ENCODE measurements at places on chromosomes 7 and 10. TPM values are rescaled to one million over a fixed set of nuclear protein-coding genes. Genes with fewer than 3 reads are reported as not detected.

DNA sequence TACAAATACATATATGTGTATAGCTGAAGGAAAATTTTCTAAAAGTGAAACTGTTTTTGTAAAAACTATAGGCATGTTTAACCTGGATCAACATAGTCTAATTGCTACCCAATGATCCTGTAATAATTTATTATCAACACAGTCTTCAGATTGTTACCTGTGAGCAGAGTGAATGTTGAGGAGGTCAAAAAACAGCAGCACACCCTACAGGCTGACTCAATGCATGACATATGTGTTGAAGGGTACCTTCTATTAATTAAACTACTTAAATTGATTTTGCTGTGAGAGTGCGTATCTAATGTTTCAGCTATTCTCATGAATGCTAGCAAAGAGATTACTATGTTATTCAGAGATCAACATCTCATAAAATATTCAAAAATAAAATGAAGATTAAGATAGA lies 411.4 kb downstream of the TNS3 start:
- H3K27me3 ChIP-seq: no peaks in the 10 kb centered on the region
- no peak for DNase-seq
- H3K4me3 ChIP-seq: no peak overlapping the region
- H3K36me3 ChIP-seq: no peaks in the 10 kb centered on the region
- no peak overlapping the region for H3K27ac ChIP-seq
- H3K4me1 ChIP-seq: no peaks in the 10 kb centered on the region

GRCh38 chr10:129570185-129570584 lies 103.1 kb downstream of the MGMT start:
- DNase-seq: no peak
- H3K4me3 ChIP-seq: no peak overlapping the region
- H3K4me1 ChIP-seq: no peaks in the 10 kb centered on the region
- H3K27me3 ChIP-seq: no peaks in the 10 kb centered on the region
- no peaks in the 10 kb centered on the region for H3K36me3 ChIP-seq
- H3K27ac ChIP-seq: no peak overlapping the region

DNA sequence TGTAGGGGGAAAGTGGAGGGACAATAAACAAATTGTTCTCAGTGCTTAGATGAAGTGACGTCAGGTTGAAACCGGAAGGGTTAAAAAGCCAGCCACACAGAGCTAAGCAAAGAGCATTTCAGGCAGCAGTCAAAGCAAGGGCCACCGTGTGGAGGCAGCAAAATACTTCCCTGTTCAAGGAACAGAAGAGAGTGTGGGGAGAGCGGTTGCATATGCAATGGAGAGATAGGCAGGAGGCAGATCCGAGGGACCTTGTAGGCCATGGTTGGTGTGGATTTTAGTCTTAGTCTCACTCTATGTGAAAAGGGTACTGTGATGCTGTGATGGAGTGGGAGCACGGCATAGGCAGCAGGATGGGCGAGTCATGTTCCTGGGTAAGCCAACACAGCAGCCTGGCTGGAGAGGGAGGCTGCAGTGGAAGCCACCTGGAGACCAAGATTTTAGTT lies 3.8 kb upstream of the STN1 start:
- H3K27ac ChIP-seq: no peak overlapping the region
- H3K27me3 ChIP-seq: no peaks in the 10 kb centered on the region
- no peak overlapping the region for H3K4me3 ChIP-seq
- no peaks in the 10 kb centered on the region for H3K36me3 ChIP-seq
- H3K4me1 ChIP-seq: peaks cover 13% of the 10 kb centered on the region
- no peak for DNase-seq

GRCh38 chr10:54081950-54082349 lies 719.1 kb downstream of the PCDH15 start:
- no peaks in the 10 kb centered on the region for H3K27me3 ChIP-seq
- H3K36me3 ChIP-seq: no peaks in the 10 kb centered on the region
- DNase-seq: no peak
- no peaks in the 10 kb centered on the region for H3K4me1 ChIP-seq
- H3K4me3 ChIP-seq: no peak overlapping the region

GRCh38 chr7:129569811-129570215 lies 41.7 kb upstream of the NRF1 start:
- no peaks in the 10 kb centered on the region for H3K4me1 ChIP-seq
- H3K27ac ChIP-seq: no peak overlapping the region
- peaks cover 2% of the 10 kb centered on the region for H3K27me3 ChIP-seq

GRCh38 chr10:48419714-48420113 lies 113.2 kb downstream of the MAPK8 start:
- no peak for DNase-seq
- H3K27ac ChIP-seq: no peak overlapping the region
- H3K36me3 ChIP-seq: no peaks in the 10 kb centered on the region
- H3K4me3 ChIP-seq: no peak overlapping the region
- no peaks in the 10 kb centered on the region for H3K27me3 ChIP-seq

- DNase-seq: no peak
- H3K27ac ChIP-seq: no peak overlapping the region
- H3K4me3 ChIP-seq: no peak overlapping the region
- no peaks in the 10 kb centered on the region for H3K27me3 ChIP-seq
These were observed 11.4 kb downstream of the CLDN3 start for GRCh38 chr7:73758581-73759138.

GRCh38 chr7:105581066-105581811 lies at the start of gene EFCAB10:
TSS of gene EFCAB10 (minus strand) at chr7:105581493. CDS start at chr7:105581463, 30 bp downstream.
- no peaks in the 10 kb centered on the region for H3K36me3 ChIP-seq
- H3K27ac ChIP-seq: no peak within 1 kb of the TSS
- H3K4me1 ChIP-seq: no peaks in the 10 kb centered on the region

- DNase-seq: no peak
- H3K27ac ChIP-seq: no peak overlapping the region
- H3K36me3 ChIP-seq: no peaks in the 10 kb centered on the region
- no peaks in the 10 kb centered on the region for H3K4me1 ChIP-seq
- H3K27me3 ChIP-seq: no peaks in the 10 kb centered on the region
These were observed 55.3 kb downstream of the ELAPOR2 start for GRCh38 chr7:87003872-87004798.

- no peak overlapping the region for H3K4me3 ChIP-seq
- H3K27me3 ChIP-seq: no peaks in the 10 kb centered on the region
- DNase-seq: no peak
- H3K27ac ChIP-seq: no peak overlapping the region
These were observed 288.4 kb downstream of the KCNMA1 start for GRCh38 chr10:77349226-77349625.

- no peak for DNase-seq
- peak overlapping the region; percentile 35 for H3K4me3 ChIP-seq
- H3K27me3 ChIP-seq: peaks cover 100% of the 10 kb centered on the region
- H3K27ac ChIP-seq: no peak overlapping the region
- H3K36me3 ChIP-seq: no peaks in the 10 kb centered on the region
These were observed 1.7 kb downstream of the IGF2BP3 start for GRCh38 chr7:23468526-23469149.

GRCh38 chr7:3168370-3168769 lies 124.7 kb upstream of the CARD11 start:
- no peaks in the 10 kb centered on the region for H3K36me3 ChIP-seq
- DNase-seq: no peak
- no peak overlapping the region for H3K27ac ChIP-seq
- H3K27me3 ChIP-seq: no peaks in the 10 kb centered on the region
- no peaks in the 10 kb centered on the region for H3K4me1 ChIP-seq

- H3K4me1 ChIP-seq: no peaks in the 10 kb centered on the region
- no peaks in the 10 kb centered on the region for H3K36me3 ChIP-seq
- H3K4me3 ChIP-seq: no peak overlapping the region
- H3K27me3 ChIP-seq: no peaks in the 10 kb centered on the region
These were observed 423.8 kb upstream of the MKI67 start for GRCh38 chr10:128550045-128550444.

DNA sequence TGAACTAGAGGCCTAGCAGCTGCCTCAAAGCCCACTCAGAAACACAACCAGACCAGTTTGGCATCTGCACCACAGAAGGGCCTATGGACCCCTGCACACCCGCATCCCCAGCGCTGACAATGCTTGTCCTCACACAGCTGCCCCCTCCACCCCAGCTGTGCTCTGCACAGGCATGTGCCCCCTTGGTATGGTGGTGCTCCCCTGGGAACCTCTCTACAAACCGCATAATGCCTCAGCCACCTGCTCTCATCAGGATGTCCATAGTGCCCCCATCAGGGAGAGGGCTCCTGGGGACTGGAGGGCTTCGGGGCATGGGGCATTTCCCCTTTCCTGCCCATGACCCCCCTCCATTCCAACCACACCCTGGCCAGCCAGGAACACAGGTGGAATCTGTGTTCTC lies 347.5 kb downstream of the GRID1 start:
- no peaks in the 10 kb centered on the region for H3K27me3 ChIP-seq
- H3K27ac ChIP-seq: no peak overlapping the region
- no peaks in the 10 kb centered on the region for H3K36me3 ChIP-seq
- DNase-seq: no peak
- H3K4me3 ChIP-seq: no peak overlapping the region

- no peaks in the 10 kb centered on the region for H3K27me3 ChIP-seq
- no peak overlapping the region for H3K27ac ChIP-seq
- no peak overlapping the region for H3K4me3 ChIP-seq
- DNase-seq: no peak
- H3K36me3 ChIP-seq: no peaks in the 10 kb centered on the region
These were observed 72.0 kb downstream of the DGKI start for GRCh38 chr7:137774793-137775201.

GRCh38 chr7:30159163-30159562 lies 24.4 kb downstream of the MTURN start:
- no peak overlapping the region for H3K27ac ChIP-seq
- no peaks in the 10 kb centered on the region for H3K27me3 ChIP-seq
- H3K4me1 ChIP-seq: peaks cover 17% of the 10 kb centered on the region
- no peak overlapping the region for H3K4me3 ChIP-seq
- DNase-seq: no peak
- H3K36me3 ChIP-seq: peaks cover 43% of the 10 kb centered on the region

- H3K27ac ChIP-seq: peak overlapping the region; percentile 73
- DNase-seq: no peak
These were observed 122.8 kb downstream of the UBE2H start for GRCh38 chr7:129829737-129830631.

DNA sequence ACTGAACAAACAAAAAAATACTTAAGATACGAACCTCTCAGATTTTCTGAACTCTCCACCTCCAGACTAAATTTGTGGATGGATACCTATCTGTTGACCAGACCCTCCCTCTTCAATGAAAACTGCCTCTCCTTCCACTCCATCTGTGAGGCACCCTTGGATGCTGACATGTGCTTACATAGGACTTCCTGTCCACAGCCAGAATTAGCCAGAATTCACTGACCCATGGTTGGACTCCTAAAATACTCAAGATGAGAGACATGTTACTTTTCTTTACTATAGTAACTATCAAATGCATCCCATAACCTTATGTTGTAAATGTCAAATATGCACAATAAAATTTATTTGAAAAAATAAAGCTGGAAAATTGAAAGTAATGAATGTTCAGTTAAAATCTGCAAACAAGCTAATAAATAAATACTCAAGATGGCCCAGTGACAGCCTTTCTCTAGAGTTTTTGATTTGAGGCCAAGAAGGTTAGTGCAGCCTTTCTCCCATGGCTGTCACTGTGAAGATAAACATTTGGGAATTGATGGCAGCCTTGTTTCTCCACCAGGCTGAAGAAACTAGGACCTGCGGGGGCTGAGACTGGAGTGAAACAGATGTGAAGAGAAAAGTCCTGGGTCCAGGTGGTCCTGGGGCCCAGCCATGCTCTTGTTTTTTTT lies 287.0 kb downstream of the ZEB1 start:
- no peak for DNase-seq
- H3K36me3 ChIP-seq: no peaks in the 10 kb centered on the region
- H3K4me1 ChIP-seq: peaks cover 27% of the 10 kb centered on the region
- no peaks in the 10 kb centered on the region for H3K27me3 ChIP-seq

- no peak overlapping the region for H3K27ac ChIP-seq
- H3K36me3 ChIP-seq: no peaks in the 10 kb centered on the region
- DNase-seq: no peak
- H3K27me3 ChIP-seq: no peaks in the 10 kb centered on the region
- H3K4me3 ChIP-seq: no peak overlapping the region
- no peaks in the 10 kb centered on the region for H3K4me1 ChIP-seq
These were observed 66.3 kb upstream of the AGK start for GRCh38 chr7:141484907-141485306.

- H3K27ac ChIP-seq: no peak overlapping the region
- no peaks in the 10 kb centered on the region for H3K27me3 ChIP-seq
- H3K36me3 ChIP-seq: no peaks in the 10 kb centered on the region
- no peak for DNase-seq
These were observed 48.7 kb downstream of the LSMEM1 start for GRCh38 chr7:112529521-112529920.

DNA sequence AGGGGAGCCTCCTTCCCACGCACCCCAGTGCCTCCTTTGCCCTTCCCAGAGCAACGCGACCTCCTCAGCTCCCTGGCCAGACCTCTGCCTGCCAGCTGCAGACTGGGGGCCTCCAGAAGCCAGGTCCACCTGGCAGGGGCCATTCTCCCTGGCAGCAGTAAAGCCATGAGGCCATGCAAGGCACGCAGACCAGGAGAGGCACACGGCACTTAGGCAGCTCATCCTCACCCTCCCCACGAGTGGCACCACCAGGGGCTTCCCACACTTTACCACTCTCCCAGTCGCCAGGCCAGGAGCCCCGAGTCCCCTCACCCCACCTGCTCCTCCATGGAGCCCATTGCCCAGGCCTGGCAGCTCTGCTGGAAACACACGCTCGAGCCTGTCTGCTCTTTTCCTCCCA lies 85.4 kb downstream of the PROSER2 start:
- H3K4me1 ChIP-seq: no peaks in the 10 kb centered on the region
- H3K36me3 ChIP-seq: no peaks in the 10 kb centered on the region
- H3K4me3 ChIP-seq: no peak overlapping the region

GRCh38 chr10:123442901-123443300 lies 223.3 kb upstream of the GPR26 start:
- H3K36me3 ChIP-seq: no peaks in the 10 kb centered on the region
- no peaks in the 10 kb centered on the region for H3K4me1 ChIP-seq
- no peak for DNase-seq

GRCh38 chr7:88073626-88074025 lies 139.6 kb downstream of the ADAM22 start:
- H3K4me3 ChIP-seq: no peak overlapping the region
- no peaks in the 10 kb centered on the region for H3K36me3 ChIP-seq
- no peaks in the 10 kb centered on the region for H3K4me1 ChIP-seq
- DNase-seq: no peak
- H3K27ac ChIP-seq: no peak overlapping the region

- H3K4me3 ChIP-seq: peak overlapping the region; percentile 88
- no peaks in the 10 kb centered on the region for H3K27me3 ChIP-seq
- peak overlapping the region; percentile 93 for H3K27ac ChIP-seq
- no peaks in the 10 kb centered on the region for H3K4me1 ChIP-seq
- peak; percentile 52 for DNase-seq
These were observed 945 bp downstream of the ADO start for GRCh38 chr10:62805231-62806099.

GRCh38 chr10:91785830-91786229 lies 12.4 kb upstream of the TNKS2 start:
- no peak overlapping the region for H3K27ac ChIP-seq
- H3K4me3 ChIP-seq: no peak overlapping the region
- no peaks in the 10 kb centered on the region for H3K36me3 ChIP-seq
- DNase-seq: no peak
- H3K27me3 ChIP-seq: no peaks in the 10 kb centered on the region

Gene DBNL
- 29.9 TPM for total RNA-seq

Gene NAT16
- not detected for total RNA-seq

Gene PDK4
- 4,362 TPM for total RNA-seq

Gene MSS51
- total RNA-seq: 5.4 TPM

Gene PNLIP
- not detected for total RNA-seq

Gene ZDHHC6
- 14.5 TPM for total RNA-seq

Gene TIMM23
- 75.5 TPM for total RNA-seq

Gene ITPRID1
- not detected for total RNA-seq

Gene MAGI2
- 3.2 TPM for total RNA-seq

Gene CALCR
- total RNA-seq: 0.18 TPM

Gene TNS3
- 37.2 TPM for total RNA-seq
